ENCODE measurements at places on chromosomes 1 and 21.

GRCh38 chr1:65027666-65028358, 61.5 kb upstream of the JAK1 start:
- ATAC-seq, result no peak

DNA sequence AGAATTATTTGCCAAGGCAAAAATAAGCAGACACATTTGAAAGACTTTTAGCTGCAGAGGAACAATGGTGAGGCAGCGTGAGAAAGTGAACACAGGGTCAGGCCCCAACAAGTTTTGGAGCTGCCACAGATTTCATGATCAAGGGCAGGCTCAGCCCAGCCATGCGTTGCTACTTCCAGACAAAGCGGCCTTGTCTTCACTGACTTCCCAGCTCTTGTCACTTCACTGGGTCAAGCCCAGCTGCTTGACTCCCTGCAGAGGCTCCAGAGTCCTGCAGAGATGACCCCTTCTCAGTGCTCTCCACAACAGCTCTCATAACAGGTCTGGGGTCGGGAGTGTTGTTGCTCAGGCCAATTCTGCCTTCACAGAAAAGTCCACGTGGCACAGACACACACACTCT, 35.8 kb downstream of the HHAT start:
- no peak for ATAC-seq

DNA sequence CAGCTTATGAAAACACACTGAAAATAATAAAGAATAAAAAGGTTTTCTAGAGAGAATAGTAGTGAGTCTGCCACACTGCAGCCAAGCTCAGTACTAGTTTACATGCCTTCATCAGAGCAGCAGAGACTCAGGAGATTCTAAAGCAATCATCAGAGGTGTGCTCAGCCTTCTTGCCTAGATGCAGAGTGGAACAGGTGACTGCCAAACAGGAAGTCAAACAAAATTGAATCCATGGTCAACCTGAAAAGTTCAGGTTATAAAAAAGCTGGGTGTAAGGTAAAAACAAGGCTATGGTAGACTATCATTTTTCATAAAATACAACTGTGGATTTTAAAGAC, 165.3 kb upstream of the C1orf105 start:
- peak; percentile 83 for ATAC-seq

GRCh38 chr1:167717351-167717750, 4.4 kb upstream of the MPZL1 start:
- ATAC-seq, result no peak

DNA sequence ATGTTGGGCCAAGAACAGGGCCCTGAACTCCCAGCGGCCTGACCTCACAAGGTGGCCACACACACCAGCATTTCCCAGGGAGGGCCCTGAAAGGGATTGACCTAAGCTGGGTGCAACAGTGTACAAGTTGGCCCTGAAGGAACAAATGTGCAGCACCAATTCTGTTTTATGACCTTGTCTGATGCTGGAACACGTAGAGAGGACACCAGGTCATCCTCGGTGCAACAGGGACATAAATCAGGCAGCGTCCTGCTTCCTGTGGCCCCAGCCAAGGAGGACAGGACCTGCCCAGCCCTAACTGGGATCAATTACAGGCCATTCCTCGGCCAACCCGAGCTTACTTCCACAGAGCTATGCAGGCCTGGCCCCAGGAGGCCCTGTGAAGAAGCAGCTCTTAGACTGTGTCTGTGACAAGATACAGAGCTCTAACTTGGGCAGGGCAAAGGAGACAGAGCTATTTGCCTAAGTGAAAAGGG, 12.8 kb upstream of the PHC2 start:
- peak; percentile 95 for ATAC-seq

GRCh38 chr1:41432481-41433280, 51.8 kb downstream of the EDN2 start:
- ATAC-seq, result peak; percentile 89

- ATAC-seq, result no peak
Observed at GRCh38 chr1:9071554-9072235, 2.3 kb upstream of the SLC2A5 start.

DNA sequence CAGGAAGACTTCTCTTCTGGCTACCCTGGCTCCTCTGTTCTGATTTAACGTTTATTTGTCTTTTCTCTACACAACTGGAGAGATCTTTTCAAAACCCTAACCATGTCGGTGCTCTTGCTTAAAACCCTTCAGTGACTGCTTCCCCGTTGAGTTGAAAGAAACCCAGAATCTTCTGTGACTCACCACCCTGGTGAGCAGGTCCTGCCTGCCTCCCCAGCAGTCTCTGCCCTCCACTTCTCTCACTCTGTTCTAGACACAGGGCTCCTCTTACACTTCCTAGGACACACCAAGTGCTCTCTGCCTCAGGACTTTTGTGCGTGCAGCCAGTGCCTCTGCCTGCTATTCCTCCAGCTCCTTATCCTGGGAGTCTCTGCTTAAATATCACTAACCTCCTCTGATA, 131.4 kb downstream of the IER5 start:
- no peak for ATAC-seq

DNA sequence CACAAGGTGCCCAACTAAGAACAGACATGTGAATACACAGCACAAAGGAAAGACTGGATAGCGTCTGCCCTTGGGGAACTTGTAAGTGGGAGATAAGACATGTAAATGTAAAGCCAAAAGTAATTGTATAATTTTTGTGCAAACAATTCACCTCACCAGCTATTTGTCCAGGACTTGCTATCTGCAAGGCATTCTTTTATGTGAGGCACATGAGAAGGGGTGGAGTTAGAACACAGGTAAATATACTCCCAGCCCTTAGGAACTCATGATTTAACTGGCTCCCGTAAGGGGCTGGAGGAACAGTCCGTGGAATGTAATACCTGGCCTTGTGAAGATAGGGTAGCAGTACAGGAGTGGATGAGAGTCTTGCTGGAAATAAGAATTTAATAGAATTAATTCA, 61.3 kb downstream of the CDK18 start:
- ATAC-seq, result no peak

DNA sequence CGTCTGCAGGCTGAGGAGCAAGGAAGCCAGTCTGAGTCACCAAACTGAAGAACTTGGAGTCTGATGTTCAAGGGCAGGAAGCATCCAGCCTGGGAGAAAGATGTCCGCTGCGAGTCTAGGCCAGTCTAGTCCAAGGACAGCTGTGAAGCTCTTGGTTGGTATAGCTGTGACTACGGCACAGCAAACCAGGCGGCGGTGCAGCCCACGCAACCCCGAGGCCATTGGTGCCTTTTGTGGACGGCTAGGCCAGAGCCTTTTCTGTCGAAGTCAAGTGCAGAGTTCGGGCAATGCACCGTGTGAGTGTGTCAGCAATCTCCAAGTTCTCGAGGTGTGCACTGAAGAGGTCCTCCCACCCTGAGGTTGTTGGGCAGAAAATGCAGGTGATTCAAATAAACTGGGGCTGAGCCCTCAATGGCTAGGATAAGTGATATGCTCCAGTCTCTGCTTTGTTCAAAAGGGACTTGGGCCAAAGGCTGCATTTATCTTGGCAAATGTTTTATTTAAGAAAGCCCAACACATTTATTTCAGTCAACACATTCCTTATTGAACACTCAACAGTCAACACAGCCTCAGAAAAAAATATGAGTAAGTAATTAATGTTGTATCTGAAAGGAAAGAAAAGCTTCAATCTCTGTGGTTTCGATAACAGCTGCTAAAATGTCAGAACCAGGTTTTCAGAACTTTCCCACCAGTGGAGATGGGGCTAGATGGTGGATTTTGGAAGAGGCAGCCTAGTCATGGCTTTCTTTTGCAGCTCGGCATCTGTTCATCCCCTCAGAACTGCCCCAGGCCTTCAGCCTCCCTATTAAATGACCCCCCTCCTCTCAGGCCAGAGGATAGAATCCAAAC, 78.1 kb upstream of the COX20 start:
- no peak for ATAC-seq

DNA sequence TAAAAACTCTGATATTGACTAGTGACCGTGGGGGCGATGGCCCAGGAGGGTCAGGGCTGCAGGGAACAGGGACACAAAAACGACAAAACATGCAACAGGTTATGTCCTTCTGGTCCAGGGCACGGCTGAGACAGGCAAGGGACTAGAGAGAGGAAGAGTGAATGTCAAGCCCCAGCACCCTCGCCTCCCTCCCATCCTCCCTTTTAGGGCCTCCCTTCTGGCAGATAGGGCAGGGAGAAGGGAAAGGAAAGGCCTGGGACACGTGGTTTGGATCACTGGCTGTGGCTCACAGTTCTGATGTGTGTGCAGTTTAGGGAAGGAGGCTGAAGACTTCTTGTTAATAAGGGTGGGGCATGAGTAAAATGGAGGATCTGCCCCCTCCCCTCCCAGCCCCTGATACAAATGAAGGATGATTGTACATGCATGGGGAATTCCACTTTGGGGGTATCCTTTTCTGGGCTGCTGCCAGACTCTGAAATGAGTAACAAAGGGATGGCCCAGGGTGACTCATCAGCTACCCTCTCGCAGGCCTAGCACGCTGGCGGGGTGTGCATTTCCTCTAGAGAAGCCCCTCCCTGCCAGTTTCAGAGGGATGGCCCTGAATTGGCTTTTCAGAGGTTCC, 14.2 kb downstream of the CAPN2 start:
- ATAC-seq, result peak; percentile 79

GRCh38 chr1:6027591-6027990, 18.1 kb upstream of the KCNAB2 start:
- ATAC-seq, result no peak

DNA sequence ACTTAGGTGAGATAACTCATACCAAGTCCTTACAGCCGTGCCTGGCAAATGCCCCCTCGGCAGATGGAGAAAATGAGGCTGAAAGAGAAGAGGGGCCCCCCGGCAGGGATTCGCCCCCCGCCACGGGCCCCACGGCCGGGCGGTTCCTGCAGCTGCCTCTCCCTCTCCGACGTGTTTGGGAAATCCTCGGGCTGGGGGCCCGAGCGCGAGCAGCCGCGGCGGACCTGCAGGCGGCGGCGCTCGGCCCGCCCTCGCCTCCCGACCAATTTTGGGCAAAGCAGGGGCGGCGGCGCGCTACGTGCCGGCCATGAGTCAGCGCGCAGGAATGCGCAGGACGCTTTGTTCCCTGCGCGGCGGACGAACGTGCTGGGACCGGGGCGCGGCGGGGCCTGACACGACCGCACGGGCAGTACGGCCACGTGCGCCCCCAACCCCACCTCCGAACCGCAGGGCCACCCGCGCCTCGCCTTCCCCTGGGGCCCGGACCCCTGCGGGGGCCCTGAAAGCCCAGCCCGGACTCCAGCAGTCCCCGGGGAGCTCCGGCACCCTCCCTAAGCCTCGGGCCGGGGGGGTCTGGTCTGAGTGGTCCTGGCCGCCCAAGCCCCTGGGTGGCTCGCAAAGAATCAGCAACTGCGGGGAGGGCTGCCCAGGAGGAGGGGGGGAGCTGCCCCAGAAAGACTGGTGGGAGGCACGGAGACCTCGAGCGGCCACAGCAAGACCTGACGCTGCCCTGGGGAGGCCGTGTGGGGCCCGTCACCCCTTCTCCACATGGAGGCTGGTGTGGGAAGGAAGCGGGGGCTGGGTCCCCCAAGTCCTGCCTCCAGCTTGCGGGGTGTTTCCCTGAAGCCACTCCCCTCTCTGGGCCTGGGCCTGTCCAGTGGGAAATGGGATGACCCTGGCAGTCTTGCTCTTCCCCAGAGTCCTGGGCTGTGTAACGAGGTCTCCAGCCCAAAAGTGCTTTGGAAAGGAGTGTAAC, 11.9 kb upstream of the EDN2 start:
- no peak for ATAC-seq

- ATAC-seq, result peak; percentile 32
Observed at GRCh38 chr1:224774378-224774777, 155.1 kb upstream of the DNAH14 start.

GRCh38 chr21:31865429-31865970, 7.3 kb upstream of the HUNK start:
- ATAC-seq, result no peak

DNA sequence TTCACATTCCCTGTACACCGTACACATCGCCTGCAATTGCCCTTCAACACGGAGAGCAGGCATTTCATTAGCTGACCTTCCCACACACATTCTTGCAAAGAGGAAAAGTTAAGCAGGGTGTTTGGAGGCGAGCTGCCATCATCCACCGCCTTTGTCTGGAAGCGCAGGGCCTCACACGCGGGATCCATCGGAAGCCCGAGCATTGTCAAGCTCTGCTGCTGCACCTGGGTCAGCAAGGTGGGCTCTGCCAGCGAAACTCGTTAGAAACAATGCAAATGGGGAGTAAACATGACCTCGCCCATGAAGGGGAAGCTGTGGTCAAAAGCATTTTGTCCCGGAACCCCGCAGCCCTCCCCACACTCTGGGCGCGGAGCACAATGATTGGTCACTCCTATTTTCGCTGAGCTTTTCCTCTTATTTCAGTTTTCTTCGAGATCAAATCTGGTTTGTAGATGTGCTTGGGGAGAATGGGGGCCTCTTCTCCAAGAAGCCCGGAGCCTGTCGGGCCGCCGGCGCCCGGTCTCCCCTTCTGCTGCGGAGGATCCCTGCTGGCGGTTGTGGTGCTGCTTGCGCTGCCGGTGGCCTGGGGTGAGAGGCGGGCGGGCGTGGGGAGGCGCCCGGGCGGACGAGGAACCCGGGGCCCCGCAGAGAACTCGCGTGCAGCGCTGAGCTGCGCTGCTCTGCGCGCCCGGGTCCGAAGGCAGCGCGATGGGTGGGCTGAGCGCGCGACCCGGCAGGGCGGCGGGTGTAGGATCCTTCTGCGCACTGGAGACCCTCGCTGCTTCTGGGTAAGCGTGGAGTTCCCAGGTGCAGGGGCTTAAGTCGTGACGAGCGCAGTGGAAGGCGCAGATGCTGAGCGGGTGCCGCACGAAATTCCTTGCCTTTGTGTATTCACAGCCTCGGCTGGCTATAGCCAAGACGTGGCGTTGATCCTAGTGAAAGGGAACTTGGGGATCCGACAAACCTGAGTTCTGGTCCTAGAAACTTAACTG, at the start of gene CR1:
CR1 (plus strand) TSS at position 357 of the 992 bp plus-strand sequence; CDS start at position 468, 111 bp downstream.
- ATAC-seq, result no peak

- ATAC-seq, result peak; percentile 87
Observed at GRCh38 chr1:206809504-206810084, 37.3 kb upstream of the IL10 start.

DNA sequence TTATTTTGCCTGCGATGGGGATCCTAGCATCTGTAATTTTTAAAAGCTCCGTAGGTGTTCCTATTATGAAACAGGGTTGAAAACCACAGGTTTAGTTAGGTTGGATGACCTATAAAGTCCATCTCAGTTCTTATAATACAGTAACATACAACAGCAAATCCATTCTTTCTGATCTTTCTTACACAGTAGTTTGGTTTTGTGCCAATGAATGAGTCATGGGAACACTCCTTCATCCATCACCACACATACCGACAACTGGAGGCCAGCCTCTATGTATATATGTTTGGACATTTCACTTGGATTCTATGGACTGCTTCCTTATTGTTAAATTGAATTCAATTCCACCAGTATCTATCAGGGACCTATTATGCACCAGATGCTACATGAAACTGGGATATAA, 118.4 kb upstream of the L1TD1 start:
- peak; percentile 85 for ATAC-seq

DNA sequence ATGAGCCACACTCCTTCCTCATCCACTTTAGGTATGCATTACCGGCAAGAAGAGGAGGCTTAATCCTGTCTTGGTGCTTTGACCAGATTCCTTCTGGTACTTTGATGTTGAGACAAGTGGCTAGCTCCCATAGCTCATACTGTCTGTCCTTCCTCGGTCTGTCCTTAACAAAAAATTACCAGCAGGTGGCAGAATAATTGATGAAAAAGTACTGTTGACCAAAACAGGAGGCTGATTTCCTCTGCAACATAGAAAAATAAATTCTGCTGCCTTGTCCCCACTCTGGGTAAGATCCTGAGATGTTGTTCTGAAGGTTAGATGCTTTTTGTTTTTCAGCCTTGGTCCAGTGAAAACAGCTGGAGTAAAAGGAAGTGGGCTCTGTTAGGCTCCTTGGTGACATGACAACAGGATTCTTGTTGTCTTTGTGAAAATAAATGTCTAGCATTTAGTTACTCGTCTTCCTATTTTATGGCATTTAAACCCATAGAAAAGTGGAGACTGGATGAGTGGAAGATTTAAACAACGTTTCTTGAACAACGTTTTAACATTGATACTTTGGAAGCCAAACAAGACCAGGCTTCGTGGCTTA, 11.2 kb upstream of the HJV start:
- ATAC-seq, result peak; percentile 12
